ENCODE measurements at places on chromosomes 3 and 15.
A peak's percentile ranks its signal among the peaks of the same experiment; 100 is the strongest.

DNA sequence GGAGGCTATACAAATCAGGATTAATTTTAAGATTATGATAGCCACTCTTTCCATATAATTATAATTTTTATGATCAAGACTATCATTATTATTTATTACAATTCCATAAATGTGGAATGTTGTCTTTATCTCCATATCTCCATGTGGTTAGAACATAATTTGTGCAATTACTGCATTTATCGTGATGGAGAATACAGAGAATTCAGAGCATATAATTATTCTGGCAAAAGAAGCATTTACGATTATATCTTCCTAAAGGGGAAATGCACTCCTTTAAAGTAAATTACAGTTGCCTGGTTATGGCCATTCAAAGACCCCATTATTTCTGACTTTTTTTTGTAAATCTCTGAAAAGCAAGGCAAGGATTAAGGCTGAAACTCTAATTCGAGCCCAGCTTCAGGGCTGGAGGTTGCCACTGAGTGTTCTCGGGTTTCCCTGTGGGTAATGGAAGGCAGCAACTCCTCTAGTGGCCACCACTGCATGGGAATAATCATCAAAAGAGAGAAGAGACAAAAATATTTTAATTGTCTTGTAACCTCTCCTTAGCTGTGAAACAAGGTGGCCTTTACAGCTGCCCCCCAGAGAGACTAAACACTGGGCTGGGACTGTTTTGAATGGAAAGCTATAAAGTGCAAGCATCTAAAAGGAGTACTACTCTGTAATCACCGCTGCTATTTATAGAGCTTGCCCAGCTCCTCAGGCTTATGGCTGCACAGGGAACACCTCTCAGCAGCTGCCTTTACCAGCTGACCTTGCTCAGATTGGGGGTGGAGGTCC, 59.8 kb upstream of the PRTG start:
- no peak for DNase-seq

DNA sequence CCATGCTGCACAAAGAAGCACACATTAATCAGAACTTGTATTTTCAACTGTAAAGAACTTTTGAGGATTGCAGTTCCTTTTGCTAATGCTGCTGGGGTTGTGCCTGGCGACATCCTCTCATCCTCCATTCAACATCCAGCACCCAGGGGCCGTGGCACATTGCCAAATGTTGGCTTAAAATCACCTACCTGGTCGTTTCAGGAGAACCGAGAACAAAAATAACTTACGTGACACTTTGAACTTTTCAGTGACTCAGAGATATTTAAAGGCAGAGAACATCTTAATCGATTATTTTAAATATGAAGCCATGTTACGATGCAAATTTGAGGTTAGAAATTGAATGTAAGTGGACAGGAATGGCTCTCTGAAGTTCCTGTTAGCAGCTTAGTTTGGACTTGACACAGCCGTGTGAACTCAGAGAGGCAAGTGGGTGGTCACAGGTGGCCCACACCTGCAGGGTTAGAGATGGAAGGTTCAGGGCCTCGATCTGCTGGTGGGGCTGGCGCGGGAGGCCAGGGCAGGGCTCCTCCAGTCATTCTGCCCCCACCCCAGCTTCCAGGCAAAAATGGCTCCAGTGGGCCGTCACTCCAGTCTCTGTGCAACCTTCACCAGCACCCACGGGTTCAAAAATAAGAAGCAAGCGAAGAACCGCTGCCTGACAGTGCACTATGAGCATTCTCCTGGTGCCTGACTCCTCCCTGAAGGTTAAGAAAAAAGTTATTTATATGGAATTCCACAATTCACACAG, 12.2 kb downstream of the LRRK1 start:
- DNase-seq = no peak

- no peak for DNase-seq
These were observed 122.9 kb downstream of the GREM1 start for GRCh38 chr15:32840507-32841245.

DNA sequence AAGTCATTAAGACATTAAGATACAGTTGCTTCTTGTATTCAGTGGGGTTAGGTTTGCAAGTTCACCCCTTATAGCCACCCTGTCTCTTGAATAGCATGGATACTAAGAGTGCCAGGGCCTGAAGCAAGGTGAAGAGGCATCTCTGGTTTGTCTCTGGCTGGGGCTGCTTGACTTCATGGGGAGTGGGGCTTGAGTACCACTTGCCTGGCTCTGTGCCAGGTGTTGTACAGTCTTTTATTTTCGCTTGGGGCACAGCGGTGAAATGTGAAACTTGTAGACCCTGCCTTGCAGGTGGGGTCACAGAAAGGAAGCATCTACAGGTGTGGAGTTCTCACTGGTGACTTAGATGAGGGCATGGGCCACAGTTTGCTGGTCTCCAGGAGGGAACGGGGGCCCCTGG, 152.1 kb downstream of the PDE8A start:
- no peak for DNase-seq

DNA sequence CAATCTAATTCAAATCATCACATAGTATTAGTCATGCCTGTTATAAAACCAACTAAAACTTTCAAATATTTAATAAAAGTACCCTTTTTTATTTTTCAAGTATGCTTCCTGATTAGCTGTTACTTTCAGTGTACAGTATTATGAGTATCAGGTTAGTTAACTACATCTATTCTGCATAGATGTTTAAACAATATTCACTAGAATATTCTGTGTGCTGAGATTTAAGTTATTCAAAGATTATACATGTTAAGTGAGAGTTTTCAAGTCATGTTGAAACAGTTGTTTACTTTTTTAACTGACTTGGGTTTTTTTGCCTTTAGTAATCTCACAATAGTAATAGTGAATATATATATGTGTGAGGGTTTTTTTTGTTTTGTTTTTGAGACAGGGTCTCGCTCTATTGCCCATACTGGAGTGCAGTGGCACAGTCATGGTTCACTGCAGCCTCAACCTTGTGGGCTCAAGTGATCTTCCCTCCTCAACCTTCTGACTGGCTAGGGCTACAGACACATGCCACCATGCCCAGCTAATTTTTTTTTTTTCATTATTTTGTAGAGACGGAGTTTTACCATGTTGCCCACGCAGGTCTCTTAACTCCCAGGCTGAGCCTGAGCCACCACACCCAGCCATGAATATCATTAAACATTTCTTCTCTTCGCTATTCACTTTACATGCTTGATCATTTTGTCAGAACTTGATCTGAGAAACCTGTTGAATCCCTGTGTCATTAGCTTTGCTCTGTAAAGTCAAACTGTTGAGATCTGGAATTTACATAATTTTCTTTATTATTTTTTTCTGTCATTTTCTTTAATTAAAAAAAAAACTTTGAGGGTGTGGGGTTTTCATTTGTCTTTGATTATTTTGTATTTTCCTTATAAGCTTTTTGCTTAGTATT, 286.2 kb upstream of the UBE2E1 start:
- DNase-seq = no peak

- DNase-seq = no peak
These were observed 45.1 kb upstream of the TPM1 start for GRCh38 chr15:62997441-62997840.

DNA sequence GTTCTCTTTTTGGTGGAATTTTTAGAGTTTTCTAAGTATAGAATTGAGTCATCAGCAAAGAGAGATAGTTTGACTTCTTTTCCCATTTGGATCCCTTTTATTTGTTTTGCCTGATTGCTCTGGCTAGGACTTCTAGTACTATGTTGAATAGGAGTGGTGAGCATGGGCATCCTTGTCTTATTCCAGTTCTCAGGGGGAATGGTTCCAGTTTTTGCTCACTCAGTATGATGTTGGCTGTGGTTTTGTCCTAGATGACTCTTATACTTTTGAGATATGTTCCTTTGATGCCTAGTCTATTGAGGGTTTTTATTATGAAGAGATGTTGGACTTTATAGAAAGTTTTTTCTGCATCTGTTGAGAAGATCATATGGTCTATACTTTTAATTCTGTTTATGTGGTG, 72.5 kb downstream of the TNFAIP8L3 start:
- no peak for DNase-seq

DNA sequence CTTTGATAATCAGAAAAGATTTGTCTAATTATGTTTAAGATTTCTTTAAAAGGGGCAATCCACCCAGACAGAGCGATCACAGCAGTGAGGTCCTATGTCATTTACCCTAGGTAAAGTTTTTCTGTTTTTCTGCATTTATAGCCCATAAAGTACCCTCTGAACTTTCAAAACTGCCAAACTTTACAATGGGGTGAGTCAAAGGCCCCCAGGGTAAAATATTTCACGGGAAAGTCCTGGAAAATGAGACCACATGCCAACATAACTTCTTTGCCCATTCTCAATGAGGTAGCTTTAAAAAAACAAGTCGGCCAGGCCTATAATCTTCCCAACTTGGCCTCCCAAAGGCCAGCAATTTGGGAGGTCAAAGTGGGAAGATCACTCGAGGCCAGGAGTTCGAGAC, 53.0 kb downstream of the SUCLG2 start:
- no peak for DNase-seq

DNA sequence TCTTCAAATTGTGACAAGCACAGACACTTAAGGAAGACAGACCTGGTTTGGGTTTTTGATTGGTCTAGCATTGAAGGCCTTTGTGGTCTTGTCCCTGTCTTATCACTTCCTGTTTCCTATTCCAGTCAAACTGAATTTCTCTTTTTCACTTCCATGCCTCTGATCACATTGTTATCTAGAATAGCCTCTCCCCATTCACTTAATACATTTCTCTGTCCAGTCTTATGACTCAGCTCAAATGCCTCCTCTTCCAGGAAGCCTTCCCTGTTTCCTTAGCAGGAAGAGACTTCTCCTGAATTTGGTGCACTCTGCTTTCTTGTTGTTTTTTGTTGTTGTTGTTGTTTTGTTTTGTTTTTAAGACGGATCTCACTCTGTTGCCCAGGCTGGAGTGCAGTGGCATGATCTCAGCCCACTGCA, 45.5 kb downstream of the LIMD1 start:
- DNase-seq = no peak

- no peak for DNase-seq
These were observed 324.6 kb downstream of the EPHA6 start for GRCh38 chr3:97138914-97139541.

GRCh38 chr3:98596541-98597500, 3.4 kb upstream of the CPOX start:
- DNase-seq = no peak

DNA sequence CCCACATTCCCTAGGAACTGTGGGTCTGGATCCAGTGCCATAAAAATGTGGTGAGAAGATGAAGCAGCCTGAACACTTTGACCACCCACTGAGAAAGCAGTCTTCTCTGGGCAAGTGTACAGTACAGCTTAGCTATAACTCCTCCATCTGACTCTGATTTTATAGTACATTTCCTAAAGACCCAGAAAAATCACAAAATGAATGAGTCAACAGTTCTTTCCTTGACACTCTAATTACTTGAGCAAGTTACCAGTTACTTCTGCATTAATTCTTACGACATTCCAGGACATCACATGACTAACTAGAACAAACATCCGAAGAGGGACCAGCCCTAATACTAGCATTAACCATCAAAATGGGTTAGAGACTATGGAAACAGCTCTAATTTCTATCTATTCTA, 148.1 kb upstream of the PEX5L start:
- DNase-seq = no peak

GRCh38 chr3:128352326-128352725, 114.4 kb downstream of the DNAJB8 start:
- no peak for DNase-seq

- DNase-seq = no peak
These were observed 49.5 kb upstream of the PDZRN3 start for GRCh38 chr3:73674280-73674679.

- no peak for DNase-seq
These were observed 551.3 kb downstream of the NSUN3 start for GRCh38 chr3:94614192-94614591.

GRCh38 chr3:47452453-47453215, 23.1 kb downstream of the SCAP start:
- no peak for DNase-seq

- DNase-seq = no peak
These were observed 23.3 kb downstream of the STAG1 start for GRCh38 chr3:136728918-136729317.

GRCh38 chr3:162130582-162130981, 634.0 kb downstream of the OTOL1 start:
- no peak for DNase-seq

- DNase-seq = peak; percentile 17
These were observed at the start of gene GPR27 for GRCh38 chr3:71753701-71754609. Gene GPR27 (plus strand): TSS chr3:71753855. CDS start chr3:71754050, 195 bp downstream.

- no peak for DNase-seq
These were observed 110.3 kb downstream of the OXSM start for GRCh38 chr3:25900161-25900560.

- no peak for DNase-seq
These were observed 26.4 kb downstream of the MKRN2 start for GRCh38 chr3:12583280-12583679.

- no peak for DNase-seq
These were observed 878 bp downstream of the SPPL2A start for GRCh38 chr15:50764461-50765194.

GRCh38 chr3:164470471-164470870, 607.8 kb downstream of the SI start:
- DNase-seq = no peak

DNA sequence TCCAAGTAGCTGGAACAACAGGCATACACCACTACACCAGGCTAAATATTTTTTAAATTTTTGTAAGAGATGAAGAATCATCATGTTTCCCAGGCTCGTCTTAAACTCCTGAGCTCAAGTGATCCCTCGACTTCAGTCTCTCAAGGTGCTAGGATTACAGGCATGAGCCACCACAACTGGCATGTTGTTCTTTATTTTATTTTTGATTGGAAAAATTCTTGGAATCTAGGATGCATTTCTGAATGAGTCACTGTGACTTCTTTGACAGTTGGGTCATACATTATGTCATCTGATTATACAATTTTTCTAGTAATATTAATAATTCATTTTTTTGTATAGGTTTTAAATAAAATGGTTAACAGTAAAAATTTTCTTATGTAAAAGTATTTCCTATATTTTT, 870.2 kb downstream of the SI start:
- DNase-seq = no peak

DNA sequence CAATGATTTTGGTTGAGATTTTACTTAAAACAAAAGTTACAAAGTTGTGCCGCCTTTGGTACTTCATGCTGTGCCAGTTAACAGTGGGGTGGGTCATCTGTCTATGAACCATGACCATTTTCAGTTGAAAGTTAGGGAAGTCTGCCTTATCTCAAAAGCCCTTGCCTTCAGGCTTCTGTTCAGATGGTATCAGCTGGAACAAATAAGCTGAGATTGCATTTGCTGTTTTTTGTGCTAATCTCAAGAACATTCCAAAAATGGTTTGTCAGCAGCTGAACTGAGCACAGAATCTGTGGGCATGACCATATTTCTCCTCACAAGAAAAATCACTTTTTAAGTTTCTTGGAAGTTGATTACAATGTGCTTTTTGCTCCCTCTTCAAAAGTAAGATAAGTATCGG, 142.3 kb downstream of the IL5RA start:
- no peak for DNase-seq

GRCh38 chr3:69051756-69052471, at the start of gene TMF1:
Gene TMF1 (minus strand): TSS chr3:69052333. CDS start chr3:69052086, 247 bp downstream.
- DNase-seq = no peak

GRCh38 chr3:27287052-27287451, 82.1 kb downstream of the NEK10 start:
- no peak for DNase-seq

- DNase-seq = no peak
These were observed 304.8 kb downstream of the EPHB1 start for GRCh38 chr3:135099734-135100355.
